ENCODE measurements at places on chromosomes 5 and 9.

DNA sequence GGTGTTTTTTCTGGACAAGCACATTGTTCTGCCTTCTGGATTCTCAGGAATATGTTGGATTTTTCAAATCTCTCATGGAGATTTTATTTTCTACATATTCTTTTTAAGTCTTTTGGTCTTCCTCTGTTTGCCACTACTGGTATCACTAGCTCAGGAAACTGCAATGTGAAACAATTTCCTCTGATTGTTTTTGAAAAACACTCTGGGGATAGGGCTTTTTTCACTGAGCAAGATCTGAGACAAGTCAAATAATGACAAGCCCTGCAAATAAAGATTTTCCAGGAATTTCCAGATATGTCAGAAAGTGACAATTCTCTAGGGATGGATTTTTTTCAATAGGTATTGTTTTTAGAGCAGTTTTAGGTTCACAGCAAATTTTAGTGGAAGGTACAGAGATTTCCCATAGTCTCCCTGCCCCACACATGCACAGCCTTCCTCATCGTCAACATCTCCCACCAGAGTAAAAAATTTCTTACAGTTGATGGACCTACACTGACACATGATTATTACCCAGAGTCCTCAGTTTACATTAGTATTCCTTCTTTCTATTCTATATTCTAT lies 86.9 kb upstream of the TMEM161B start:
- DNase-seq, result no peak

DNA sequence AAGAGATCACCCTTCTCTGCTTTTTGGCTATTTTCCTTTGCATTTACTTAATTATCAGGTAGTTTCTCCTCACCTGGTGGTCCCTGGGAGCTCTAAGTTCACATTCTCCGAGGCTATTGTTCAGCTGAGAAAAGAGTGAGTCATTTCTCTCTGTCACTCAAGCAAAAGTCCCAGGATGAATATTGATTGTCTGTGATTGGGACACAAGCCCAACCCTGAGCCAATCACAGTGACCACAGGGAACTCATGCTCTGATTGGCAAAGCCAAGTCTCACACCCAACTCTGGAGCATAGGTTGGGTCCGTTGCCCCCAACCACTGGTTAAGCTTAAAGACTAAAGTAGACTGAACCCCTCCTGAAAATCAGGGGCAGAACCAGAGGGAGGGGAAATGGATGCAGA lies 27.8 kb upstream of the FAT2 start:
- no peak for DNase-seq

- no peak for DNase-seq
These were observed 91.9 kb upstream of the PTPRD start for GRCh38 chr9:10704720-10705119.

GRCh38 chr9:106862821-106863720 lies at the start of gene ZNF462:
Gene ZNF462, plus strand, starts transcription at chr9:106863166. Its CDS starts 60,218 bp downstream, at chr9:106923384.
- DNase-seq, result no peak

DNA sequence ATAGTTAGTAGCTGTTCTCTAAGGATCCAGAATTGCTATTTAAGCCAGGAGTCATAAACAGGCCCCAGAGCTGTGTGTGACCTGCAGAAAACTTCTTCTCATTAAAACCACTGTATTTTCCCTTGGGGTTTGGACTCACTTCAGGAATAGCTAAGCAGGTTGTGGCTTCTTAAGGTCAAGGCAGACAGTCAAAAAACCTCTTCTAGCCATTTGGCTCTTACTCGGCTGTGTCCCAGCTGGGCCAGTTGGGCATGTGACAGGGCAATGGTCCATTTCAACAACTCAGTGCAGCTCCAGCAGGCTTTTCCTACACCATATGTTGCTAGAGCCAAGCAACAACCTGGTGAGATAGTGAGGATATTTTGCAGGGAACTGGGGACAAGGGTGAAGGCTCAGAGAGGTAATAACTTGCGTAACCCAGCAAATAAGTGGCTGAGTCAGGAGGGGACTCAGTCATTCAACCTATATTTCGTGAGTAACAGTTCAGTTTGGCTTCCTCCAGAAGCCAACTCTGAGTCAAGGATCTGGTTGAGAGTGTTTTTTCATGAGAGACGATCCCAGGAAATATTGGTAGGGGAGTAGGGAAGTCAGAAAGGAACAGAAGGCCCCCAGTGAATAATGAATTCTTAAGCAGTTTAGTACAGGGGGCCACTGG lies 115.4 kb upstream of the PPP2R2B start:
- DNase-seq, result no peak

- no peak for DNase-seq
These were observed 35.8 kb upstream of the CHD1 start for GRCh38 chr5:98964621-98965020.

DNA sequence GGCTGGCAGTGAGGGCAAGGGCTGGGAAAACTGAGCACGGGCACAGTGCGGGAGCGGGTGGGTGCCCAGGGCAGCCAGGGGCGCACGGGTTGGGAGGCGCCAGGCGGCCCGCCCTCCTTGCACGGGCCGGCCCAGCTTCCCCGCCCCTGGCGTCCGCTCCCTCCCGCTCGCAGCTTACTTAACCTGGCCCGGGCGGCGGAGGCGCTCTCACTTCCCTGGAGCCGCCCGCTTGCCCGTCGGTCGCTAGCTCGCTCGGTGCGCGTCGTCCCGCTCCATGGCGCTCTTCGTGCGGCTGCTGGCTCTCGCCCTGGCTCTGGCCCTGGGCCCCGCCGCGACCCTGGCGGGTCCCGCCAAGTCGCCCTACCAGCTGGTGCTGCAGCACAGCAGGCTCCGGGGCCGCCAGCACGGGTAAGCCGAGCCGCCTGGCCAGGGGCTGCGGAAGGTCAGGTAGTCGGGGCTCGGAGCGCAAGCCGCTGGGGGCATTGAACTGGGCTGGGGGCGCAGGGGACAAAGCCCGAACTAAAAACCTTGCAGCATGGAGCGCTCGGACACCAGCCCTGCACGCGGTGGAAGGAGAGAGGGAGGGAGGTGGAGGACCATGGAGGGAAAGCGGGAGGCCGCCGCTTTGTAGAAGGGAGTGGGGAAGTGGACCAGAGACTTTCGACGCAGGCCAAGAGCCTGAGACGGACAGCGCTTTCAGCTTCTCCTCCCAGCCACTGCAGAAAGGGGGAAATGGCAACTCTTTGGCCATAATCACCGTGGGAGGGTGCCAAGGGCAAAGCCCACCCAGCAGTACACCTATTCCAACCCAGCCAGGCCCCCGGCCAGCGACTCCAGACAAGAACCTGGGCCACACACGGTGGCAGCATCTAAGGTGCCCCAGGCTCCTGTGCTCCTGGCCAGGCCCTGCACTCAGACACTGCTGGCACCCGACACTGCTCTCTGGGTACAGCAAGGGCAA lies at the start of gene TGFBI:
Gene TGFBI (plus strand): TSS at position 207 of the 961 bp plus-strand sequence. CDS start 68 bp downstream, at position 275.
- DNase-seq, result no peak

Data from SIG-M5 (cell line).